ENCODE measurements at places on chromosomes 5 and 9.
A peak's percentile ranks its signal among the peaks of the same experiment; 100 is the strongest.

DNA sequence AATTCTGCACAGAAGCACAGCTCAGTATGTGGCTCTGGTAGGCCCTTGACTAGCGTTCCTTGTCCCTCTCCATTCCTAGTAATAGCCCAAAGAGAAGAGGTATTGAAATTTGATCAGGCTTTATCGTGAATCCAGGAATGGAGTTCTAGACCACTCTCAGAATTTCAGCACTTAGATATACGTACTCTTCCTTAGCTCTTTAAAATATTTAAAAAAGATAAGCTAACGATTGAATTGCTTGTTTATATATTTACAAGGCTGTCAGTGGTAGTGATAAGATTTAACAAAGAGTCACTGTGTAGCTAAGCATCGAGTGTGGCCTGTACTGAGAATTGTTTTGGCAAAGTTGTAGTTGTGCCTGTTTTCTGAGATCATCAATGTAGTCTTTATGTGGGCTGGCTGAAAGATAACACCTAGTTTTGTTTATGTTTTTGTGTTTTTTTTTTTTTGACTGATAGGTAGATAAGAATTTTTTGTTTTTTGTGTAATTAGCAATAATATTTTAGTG, 2.5 kb downstream of the KIAA1958 start:
- DNase-seq: no peak

DNA sequence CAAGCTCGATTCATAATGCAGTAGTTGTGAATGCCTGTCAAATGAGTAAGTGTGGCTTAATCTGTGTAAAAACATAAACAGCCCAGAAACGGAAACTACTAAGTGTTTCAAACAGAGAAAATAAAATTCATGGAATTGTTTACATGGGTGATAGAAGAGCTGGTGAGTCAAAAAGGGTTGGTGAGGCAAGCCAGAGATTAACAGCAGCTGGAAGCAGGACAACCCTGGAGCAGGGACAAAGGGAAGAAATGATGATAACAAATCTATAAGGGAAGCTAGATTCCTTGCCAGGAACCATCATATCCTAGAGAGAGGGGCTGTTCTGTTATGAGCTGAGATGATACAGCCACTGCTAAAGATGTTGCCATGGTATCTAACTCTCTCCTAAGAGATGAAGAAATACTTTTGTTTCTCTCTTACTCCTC, 18.0 kb upstream of the PRR16 start:
- DNase-seq: no peak

DNA sequence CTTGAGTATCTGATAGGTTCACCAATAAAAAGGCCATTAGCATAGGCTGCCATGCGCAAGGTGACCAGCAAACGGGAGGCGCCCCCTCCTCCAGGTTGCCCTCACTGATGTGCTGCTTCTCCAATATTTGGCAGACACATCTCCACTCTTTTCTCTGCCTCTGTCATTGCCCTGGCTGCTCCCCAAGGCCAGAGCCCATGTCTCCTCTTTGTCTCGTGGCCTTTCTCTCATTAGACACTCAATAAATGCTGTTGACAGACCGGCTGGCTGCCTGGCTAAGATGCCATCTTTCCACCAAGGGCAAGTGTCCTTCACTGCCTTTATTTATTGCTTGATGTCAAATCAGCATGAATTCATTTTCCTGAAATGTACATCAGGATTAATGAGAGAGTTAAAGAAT, 404.0 kb upstream of the KIF2A start:
- no peak for DNase-seq

- DNase-seq: no peak
These were observed 296.6 kb upstream of the FBXL7 start for GRCh38 chr5:15203376-15203775.

DNA sequence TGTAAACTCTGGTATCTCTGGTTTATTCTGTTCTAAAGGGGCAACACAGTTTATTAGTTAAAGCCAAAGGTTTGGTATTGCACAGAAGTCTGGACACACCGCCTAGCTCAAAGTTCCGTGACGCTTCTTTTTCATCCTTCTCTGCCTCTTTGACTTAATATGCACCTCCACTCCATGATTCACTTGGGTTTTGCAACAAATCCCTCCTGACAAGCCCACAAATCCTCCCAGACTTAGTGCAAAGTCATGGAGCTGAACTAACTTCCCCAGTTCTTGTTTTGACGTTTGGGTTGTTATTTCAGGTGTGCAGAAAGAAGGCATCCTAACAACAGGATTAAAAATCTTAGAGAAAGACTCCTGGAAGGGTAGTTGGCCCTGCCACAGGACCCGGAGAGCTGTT, 441.6 kb upstream of the DMAC1 start:
- no peak for DNase-seq

- DNase-seq: peak; percentile 64
These were observed at the start of gene SNCAIP for GRCh38 chr5:122311961-122312590. SNCAIP (plus strand) TSS chr5:122312237; CDS start chr5:122391135, 78,898 bp downstream.

- DNase-seq: no peak
These were observed 572.6 kb upstream of the CLINT1 start for GRCh38 chr5:158431369-158432029.
